ENCODE measurements at places on chromosomes 6 and 20.
A peak's percentile ranks its signal among the peaks of the same experiment; 100 is the strongest.

GRCh38 chr6:21953831-21954801, 342.7 kb downstream of the PRL start:
- DNase-seq = peak; percentile 91

GRCh38 chr20:58888521-58889333, 36.2 kb downstream of the GNAS start:
- no peak for DNase-seq

DNA sequence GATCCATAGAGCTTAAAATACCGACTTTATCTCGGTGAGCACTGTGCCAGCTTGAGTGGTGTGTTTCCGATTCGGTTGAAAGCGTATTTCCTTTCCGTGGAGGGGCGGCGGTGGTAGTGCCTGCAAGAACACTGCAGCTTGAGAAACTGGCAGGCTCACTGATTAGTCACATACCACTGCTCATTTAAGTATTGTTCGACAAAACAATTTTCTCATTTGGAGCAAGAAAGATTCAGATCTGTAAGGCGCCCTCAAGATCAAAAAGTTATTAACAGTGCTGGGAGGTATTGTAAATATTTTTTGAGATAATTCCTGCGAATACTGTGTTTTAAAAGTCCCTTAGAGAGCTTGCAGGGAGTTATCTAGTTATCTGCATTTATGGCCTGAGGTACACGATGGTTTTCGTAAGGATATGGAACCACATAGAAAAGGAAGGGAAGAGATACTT, 1.3 kb downstream of the MAPK14 start:
- peak; percentile 64 for DNase-seq

DNA sequence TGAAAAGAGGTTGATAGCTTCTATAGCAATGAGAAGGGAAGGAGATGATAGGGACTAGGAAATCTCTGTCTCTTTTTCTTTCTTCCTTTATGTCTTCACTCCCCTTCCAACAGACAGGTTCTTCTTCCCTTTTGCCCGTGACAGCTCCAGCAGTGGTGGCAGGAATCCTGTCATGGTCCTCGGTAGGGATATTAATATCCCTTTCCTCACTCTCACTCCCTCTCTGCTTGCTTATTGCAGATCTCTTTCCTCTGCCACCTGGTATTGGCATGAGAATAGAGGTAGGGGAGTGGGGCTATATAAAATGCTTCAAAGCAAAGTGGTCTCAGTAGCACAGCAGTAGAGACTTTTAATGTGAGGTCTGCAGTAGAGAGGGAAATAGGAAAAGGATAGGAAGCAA, 19.7 kb downstream of the RAD21L1 start:
- DNase-seq = no peak

DNA sequence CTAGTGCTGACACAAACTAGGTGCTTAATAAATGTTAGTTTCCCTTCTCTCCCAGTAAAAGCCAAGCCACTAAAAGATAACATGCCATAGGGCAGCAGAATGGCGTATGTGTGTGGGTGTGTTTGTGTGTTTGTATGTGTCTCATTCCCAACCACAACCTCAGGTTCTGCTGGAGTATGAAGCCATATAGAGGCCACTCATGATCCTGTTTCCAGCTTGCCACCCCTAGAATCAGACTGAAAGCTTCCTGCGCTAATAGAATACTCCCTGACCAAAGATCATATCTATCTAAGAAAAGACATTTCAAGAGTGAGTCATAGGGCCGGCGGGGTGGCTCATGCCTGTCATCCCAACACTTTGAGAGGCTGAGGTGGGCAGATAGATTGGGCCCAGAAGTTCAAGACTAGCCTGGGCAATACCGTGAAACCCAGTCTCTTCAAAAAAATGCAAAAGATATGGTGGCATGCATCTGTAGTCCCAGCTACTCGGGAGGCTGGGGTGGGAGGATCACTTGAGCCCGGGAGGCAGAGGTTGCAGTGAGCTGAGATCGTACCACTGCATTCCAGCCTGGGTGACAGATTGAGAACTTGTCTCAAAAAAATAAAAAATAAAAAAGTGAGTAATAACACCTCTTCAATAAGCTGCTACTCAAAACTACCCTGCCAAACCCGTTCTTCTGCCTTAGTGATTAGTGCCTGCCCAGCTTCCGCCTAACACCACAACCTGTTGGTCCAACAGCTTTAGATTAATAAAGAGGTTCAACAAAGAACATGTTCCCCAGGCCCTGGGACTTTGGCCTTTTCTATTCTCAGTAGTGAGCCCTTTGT, 11.8 kb upstream of the SNRPC start:
- DNase-seq = no peak

DNA sequence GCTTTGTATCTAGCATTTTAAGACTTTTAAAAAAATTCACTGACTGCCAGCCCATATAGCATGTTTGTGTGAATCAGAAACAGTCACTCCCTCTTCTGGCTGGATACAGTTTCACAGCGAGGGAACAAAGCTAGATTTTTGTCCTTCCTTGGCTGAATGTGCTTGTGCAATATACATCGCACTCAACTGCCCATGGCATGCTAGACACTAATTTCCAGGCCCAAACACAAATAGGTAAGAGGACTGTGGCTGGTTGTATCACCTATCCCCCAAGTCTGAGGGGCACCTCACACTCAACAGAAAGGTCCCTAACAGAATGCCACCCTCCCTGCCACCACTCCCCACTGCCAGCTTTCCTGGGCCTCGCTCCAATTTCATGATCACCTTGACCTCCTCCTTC, 16.2 kb upstream of the BLCAP start:
- peak; percentile 21 for DNase-seq

GRCh38 chr6:168678588-168678987, 237.6 kb downstream of the SMOC2 start:
- DNase-seq = no peak

GRCh38 chr6:80541181-80541580, 434.7 kb downstream of the BCKDHB start:
- no peak for DNase-seq

- DNase-seq = no peak
These were observed 175.4 kb upstream of the KCNQ5 start for GRCh38 chr6:72446430-72446829.

DNA sequence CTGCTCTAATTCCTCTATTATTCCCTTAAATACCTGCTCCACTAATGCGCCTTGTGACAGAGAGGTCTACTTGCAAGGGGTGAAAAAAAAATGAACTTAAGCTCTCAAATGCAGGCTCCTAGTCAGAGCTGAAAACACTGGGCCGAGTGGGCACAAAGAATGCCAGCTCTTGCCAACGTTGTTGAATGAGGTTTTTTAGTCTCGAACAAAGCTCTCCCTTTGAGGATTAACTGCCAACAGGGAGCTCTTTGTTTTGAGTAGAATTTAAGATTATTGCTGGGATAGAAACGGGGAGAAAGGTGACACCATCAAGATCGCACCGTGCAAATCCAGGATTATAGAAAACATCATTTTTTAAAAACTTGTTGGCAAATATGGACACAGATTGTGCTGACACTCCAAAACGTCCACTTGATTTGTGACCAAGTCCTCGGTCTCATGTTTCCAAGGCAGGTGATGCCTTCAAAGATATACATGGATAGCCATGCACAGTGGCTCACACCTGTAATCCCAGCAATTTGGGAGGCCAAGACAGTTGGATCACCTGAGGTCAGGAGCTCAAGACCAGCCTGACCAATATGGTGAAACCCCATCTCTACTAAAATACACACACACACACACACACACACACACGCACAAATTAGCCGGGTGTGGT, 163.2 kb downstream of the BMP7 start:
- DNase-seq = no peak

DNA sequence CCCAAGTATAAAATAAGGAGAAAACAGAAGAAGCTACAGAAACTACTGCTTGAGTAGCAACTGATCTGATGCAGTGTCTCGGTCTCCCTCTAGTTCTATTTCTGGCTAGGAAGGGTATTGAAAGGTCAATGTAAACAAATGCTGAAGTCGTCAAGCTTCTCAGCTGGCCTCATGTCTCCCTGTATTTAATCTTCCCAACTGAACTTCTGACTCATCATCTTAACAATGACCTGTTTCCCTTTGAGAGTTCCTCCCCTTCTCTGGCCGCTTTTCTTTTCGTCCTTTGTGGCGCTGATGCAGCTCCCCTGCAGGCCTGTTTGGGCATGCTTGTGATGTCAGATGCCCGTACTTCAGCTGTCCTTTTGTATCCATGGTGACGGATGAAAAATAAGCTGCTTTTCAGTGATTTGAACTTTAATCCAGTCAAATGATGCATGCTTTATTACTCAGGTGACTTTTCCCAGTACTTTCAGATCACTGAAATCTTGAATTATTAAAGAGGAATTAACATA, 7.8 kb upstream of the LCA5 start:
- DNase-seq = peak; percentile 94

DNA sequence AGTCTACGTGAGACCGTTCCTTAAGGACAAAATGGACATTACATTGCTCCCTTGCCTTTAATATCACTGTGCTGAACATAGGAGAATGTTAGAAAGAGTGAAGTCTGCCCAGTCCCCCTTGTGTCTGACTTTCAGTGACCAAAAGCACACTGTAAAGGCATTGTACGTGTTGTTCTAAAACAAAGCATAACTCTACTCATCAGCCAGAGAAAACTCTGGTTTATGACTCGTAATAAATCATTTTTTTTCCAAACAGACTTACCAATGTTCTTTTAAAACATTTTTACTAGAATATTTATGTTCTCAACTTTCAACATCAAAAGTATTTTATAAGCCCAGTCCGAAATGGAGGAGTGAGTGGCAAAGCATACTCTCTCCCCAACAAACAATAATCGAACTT, 262.5 kb downstream of the GJA1 start:
- DNase-seq = no peak

DNA sequence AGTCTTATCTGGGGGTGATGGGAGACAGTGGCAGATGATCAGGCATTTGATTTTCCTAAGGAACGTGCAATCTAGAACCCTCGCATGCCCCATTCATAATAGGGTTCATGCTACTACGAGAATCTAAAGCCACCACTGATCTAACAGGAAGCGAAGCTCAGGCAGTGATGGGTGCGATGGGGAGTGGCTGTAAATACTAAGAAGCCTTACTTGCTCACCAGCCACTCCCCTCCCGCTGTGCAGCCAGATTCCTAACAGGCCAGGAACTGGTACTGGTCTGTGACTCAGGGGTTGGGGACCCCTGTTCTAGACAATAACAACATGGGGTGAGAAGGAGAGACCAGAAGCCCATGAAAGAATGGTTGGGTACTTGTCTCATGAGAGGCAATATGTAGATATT, 4.5 kb downstream of the TREML4 start:
- no peak for DNase-seq

GRCh38 chr6:112086744-112087135, 542 bp downstream of the TUBE1 start:
- peak; percentile 8 for DNase-seq

DNA sequence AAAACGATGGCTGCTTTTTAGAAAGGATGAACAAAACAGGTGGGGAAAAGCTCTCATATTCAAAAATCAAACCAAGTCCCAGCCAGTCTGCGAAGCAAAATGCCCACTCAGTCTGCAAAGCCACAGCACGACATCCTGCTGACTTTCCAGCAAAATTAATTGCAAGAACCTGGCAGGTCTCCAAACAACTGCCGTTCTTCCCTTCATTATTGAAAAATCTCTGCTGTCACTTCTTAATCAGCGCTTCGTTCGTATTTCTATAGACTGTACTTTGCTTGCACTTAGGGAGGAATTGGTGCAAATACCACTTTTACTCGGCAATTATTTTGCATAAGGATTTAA, 222.4 kb downstream of the CBLN4 start:
- DNase-seq = no peak

DNA sequence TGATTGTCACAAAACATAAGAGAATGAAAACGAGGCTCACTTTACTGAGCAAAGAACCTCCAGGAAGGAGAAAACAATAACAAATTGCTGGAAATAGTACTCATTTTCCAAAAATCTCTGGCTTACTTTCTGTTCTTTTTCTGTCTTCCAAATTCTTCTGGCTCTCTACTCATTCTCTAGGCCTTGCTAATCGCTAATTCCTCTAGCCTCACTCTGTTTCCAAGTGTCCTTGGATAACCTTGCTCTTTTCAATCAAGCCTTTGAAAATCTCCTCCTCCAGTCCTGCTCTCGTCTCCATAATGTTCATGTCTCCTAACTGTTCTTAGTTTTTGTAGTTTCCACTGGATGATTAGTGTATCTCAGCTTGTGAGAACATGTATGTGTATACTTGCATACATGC, 96.2 kb upstream of the MAP7 start:
- DNase-seq = no peak

DNA sequence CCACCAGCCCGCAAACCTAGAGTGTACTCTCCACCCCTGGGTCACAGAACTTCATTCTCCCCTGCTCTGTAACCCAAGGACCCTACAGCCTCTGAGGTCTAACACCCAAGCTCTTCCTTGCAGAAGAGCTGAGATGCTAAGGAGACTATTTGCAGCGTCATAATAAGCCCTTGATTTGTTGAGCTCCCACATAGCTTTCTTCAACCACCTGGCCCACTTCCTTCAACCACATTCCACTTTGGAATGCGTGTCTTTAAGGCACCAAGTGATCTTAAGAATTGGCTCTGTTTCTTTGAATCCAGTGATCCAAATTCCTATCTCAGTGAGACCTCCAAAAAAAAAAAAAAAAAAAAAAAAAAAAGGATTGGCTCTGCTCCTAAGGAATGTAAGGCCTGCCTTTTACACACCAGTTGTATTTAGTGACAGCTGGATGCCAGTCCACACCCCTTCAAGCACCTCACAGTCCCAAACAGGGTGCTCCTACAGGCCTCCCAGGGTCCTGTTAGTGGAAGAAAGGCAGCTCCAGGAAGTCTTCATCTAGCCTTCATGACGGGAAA, 106.2 kb downstream of the UBE3D start:
- no peak for DNase-seq

DNA sequence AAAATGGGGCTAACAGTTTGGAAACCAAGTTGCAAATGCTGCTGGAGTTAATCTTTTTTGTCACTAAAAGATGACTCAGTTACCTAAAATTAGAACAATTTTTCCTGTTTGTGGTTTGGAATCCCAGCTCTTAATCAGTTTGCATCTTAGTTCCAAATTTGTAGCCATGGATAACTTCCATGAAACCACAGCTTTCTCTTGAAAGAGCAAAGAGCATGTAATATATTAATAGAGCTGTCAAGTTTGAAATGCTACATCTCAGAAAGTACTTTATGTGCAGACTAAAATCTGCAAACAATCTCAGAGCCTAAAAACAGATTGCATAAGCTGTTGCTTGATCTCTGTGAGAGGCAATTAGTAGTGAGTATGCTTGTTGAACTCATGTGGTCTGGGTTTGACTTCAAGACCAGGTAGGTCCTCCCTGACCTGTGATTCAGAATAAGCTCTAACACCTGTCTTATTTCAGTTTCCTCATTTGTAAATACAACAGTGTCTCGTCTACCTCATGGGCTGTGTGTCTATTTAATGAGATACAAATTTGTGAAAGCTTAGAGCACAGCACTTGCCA, 23.5 kb downstream of the DHX35 start:
- DNase-seq = no peak

GRCh38 chr6:33578164-33578563, 1.9 kb downstream of the BAK1 start:
- no peak for DNase-seq

- DNase-seq = no peak
These were observed 682.8 kb downstream of the KIF16B start for GRCh38 chr20:15890407-15890982.

DNA sequence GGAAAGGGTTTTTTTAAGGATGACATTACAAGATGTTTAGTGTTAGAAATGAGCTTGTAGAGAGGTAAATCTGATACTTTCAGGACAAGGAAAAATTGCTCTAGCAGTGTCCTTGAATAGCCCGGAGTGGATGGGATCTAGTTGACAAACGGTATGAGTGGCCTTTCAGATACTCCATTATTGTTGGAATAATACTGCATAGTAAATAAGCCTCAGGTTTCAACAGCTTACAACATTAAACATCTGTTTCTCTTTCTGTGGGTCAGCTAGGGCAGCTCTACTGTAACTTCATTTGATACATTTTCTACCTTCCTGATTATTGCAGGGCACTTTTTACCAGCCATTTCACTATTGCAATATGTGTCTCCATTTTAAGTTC, 118.0 kb downstream of the B3GAT2 start:
- no peak for DNase-seq
